Fibroblast of pulmonary artery (primary cell): ENCODE measurements at places on chromosomes 6 and 20.

DNA sequence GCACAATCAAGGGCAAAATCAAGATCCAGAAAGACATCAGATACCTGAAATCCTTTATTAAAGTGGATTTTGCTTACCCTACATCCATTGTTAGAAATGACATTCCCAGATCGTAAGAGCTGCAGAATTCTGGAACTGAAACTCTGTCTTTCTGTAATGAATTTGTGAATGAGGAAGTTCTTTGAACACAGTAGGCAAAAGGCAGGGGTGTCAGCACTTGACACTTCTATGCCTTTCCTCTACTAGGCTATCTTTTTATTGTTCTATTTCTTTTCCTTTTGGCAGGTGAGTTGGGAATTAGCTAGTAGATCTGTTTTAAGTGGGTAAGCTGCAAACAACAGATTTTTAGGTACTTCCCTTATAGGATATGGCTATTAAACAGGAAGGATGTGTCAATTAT, 126.3 kb downstream of the CARMIL1 start:
- DNase-seq = no peak

DNA sequence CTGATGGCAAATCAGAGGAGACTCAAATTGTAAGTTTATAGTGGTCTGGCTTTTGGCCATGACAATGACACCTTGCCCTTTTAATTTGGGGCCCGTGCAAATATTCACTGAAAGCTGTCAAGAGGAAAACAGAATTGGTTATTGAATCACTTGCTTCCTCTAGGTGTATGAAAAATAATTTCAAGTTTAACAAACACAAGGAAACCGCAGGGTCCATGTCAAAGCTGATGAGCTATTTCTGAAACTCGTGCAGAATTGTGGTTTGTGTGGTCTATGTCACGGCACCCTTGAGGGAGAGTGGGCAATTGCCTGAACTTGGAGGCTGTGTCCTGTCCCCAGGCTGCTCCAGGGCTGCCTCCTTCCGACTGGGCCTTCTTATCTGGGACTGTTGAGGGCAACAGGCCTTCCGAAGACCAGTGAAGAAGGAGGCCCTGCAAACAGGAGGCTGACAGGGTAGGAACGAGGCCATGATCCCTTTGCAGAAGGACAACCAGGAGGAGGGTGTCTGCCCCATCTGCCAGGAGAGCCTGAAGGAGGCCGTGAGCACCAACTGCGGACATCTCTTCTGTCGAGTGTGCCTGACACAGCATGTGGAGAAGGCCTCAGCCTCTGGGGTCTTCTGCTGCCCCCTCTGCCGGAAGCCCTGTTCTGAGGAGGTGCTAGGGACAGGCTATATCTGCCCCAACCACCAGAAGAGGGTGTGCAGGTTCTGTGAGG, 788 bp downstream of the TRIM40 start:
- DNase-seq = no peak

- DNase-seq = no peak
Observed at GRCh38 chr6:36715469-36715868, 17.8 kb downstream of the RAB44 start.

DNA sequence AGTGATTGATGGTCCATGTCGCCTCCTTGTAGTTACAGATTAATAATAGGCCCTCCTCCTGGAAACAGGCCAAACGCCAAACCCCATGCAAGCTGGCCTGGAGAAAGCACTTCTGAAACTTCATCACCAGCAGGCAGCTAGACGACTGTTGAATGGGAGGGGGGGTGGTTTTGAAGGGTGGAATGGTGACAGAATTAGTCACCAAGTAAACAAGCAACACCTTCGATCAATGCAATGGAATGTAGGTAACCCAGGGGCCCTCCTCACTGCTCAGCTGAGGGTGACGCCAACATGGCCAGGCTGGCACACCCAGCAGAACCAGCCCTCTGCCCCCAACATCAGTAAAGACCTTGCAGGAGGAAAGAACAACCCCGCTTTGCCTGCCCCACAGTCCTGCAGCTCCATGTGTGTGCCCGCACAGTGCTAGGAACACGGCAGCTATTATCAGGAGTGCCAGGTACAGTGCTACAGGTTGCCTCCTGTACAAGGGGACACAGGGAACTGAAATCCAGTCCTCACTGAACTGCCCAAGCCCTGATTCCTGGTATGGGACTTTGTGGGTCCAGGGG, 2.7 kb downstream of the BCAS1 start:
- peak; percentile 7 for DNase-seq

DNA sequence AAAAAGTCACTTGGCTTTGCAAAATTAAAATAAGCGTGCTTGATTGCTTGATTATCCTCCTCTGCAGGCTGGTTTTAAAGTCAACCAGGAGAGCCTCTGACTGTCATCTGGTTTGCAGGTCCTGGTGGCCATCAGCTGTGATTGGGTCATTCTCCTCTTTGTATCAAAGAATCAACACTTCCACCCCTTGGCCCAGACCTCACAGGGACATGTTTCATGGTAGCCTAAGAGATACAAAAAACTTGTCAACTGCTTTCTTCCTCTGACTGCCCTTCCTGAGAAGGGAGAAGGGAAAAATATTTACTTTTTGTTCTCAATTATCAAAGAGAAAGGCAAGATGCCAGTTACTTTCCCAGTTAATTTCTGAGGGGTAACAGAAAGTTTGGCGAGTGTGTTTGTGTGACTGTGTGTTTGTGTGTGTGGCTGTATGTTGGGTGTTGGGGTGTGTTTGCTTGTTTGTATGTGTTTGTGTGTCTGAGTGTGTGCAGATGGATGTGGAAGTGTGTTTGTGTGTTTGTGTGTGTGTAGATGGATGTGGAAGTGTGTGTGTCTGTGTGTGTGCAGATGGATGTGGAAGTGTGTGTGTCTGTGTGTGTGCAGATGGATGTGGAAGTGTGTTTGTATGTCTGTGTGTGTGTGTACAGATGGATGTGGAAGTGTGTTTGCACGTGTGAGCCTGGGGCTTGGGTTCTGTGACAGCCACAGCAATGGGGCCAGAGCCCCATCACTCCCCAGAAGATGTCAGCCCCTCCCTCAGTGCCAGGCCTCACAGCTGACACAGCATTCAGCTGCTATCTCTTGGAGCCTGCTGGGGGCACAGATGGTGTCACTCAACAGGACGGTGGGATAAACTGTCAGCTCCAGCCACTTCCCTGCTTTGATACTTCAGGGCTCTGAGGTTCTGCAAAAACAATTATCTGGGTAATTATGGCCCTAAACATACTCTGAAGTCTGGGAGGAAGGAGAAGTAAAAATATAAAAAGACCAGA, 98.6 kb upstream of the RNF24 start:
- DNase-seq = no peak

GRCh38 chr6:40845553-40845952, 193.5 kb downstream of the UNC5CL start:
- DNase-seq = peak; percentile 59

- DNase-seq = peak; percentile 73
Observed at GRCh38 chr6:28988536-28989311, 16.4 kb downstream of the ZNF311 start.

- DNase-seq = peak; percentile 17
Observed at GRCh38 chr6:41371992-41372831, 36.8 kb downstream of the NCR2 start.

DNA sequence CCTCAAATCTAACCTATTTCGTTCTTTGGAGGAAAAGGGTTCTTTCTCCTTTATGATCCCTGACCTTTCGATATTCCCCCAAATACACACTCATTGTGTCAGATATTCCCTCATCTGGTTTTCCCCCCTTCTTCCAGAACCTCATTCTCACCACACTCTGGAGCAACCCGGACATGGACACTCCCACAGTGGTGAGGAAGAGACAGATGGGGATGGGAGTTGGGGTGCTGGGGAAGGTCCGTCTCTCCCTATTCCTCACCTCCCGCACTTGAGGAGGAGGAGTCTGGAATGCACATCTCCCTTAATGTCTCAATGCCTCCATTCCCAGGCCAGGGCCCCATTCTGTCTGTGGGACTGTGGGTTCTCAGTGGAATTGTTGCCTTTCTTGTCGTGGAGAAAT, 1.3 kb downstream of the SLC39A7 start:
- no peak for DNase-seq

DNA sequence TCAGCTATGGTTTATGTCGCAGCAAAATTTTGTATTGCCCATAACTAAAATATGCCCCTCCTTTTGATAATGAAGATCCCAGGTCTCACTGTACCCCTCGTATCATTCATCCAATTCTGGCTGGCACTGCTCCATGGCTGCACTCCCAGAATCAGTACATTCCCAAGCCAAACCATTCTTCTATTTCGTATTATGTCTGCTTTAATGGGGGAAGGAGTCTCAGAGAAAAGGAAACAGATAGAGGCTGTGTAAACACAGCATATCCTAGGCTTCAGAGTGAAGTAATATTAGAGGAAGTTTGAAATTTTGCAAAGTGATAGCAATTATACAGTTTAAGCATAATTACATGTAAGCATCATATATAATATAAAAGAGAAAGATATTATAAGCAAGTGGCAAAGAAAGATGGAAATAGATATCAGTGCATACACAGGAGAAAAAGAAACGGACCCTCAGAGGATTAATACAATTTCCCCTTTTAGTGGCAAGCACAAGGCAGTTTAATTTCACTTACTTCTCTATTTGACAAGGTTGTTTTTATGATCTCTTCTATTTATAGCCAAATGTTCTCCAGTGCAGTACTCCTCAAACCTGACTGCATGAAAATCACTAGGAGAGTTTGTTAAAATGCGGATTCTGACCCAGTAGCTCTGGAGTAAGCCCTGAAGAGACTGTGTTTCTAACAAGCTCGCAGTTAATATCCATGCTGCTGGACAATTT, 56.5 kb upstream of the TENT5A start:
- DNase-seq = peak; percentile 57

GRCh38 chr6:44735630-44735963, 348.1 kb downstream of the CDC5L start:
- peak; percentile 60 for DNase-seq

- DNase-seq = no peak
Observed at GRCh38 chr20:34397096-34397495, 34.0 kb downstream of the ITCH start.
